NCI-H1092 (cell line): ENCODE measurements at places on chromosomes 2 and 18.

GRCh38 chr2:164065038-164065437 lies 329.2 kb upstream of the FIGN start:
- DNase-seq = no peak

- DNase-seq = no peak
Observed at GRCh38 chr18:62812242-62812641, 96.9 kb downstream of the PHLPP1 start.

GRCh38 chr2:232891621-232892071 lies 21.6 kb downstream of the SNORC start:
- no peak for DNase-seq

DNA sequence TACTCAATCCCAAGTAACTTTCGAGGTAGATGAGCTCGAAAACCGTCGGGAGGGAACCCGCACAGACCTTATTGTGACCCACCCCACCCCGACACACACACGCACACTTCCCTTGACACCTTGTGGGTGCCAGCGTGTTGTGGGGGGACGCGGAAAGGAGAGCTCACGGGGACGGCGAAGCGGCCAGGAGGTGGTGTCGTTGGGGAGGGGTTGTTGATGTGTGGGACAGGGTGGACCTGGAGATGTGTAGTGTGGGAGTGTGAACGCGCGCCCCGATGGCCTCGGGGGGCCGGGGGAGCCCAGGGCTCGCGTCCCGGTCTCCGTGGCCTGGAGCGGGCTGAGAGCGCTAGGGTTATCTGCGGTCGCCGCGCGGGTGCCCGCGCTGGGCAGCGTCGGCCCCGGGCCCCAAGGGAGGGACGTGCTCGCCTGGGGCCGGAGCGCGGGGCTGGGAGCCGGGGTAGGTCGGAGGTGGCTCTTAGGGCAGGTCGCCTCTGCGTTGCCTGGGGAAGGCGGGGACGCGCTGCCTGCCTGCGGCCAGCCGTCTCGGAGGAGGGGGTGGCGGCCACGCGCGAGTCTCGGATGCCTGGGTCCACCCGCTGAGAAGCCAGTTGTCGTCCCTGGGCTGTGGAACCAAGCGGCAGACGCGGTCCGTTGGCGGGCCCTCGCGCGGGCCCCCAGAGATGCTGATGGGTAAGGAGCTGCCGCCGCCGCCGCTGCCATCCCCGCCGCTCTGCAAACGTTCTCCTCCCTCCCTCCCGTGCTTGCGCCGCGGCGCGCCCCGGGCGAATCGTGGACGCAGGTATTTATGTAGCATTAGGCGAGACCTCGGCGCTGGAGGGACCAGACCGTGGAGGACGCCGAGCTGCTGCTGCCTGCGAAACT lies 1.6 kb downstream of the KLHL29 start:
- no peak for DNase-seq

DNA sequence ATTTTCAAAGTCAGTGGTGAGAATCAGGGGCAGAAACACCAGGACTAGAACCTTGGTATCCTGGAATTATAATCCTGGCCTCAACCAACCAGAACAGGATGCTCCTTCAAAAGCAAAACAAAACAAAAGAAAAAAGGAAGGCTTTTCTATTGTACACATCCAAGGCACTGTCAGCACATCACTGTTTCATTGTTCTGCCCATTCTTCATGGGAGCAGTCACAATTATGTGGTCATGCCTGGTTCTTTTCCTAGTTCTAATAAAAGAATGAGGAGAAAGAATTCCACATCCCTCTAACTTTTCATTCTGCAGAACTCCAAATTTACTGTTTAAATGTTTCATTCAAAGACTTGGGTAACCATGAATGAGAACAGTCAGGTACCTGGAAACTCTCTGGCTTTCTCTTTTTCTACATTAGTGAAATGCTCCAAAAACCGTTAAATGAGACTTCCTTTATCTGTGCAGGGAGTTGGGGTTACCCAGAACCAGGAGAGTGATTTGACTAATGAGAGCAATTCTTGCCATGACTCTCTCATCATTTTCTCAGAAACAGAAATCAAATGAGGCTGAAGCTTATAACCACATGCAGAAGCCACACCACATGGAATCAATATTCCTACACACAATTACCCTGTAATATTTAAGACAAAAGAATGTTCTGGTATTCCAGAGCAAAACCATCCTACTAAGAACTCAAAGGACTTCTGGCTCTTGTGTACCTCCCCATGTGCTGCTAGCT lies 110.9 kb upstream of the CCDC150 start:
- no peak for DNase-seq

DNA sequence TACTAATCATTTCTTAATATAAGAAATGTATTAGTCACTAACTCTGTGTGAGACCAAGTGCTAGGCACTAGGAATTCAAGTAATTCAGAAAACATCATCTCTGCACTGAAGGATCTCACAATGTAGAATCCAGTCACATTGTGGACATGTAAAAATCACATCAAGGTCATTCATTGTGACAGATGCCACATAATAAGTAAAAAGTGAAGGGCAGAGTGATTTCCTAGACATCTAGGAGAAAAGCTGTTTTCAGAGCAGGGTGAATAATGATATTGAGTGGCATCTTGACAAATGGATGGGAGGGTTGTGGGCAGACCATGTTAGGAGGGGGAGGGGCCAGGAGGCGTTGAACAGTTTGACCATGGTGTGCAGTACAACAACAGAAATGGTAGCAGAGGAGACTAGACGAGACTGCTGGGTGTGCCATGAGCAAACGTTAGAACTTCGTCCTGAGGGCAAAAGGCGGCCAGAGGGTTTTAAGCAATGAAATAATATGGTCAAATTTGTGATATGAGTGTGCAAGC lies 93.8 kb downstream of the DTNA start:
- no peak for DNase-seq

GRCh38 chr2:203030991-203031390 lies 16.3 kb downstream of the NBEAL1 start:
- no peak for DNase-seq

DNA sequence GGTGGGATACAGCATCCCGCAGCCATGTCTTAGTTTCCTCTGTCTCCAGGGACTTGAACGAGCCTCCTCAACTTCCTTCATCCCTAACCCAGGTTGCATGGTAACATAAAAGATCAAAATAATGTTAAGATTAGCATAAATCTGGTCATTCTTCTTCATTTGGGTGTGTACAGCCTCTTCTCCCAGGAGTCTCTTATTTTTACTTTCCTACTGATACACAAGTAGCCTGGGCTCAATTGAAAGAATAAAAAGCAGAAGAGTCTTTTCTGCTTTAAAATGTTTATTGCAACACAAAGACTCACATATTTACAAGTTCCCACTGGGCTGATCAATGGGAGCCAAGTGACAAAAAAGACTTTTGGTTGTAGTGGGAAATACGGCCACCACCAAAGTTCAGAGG lies 137.9 kb upstream of the PID1 start:
- DNase-seq = no peak

DNA sequence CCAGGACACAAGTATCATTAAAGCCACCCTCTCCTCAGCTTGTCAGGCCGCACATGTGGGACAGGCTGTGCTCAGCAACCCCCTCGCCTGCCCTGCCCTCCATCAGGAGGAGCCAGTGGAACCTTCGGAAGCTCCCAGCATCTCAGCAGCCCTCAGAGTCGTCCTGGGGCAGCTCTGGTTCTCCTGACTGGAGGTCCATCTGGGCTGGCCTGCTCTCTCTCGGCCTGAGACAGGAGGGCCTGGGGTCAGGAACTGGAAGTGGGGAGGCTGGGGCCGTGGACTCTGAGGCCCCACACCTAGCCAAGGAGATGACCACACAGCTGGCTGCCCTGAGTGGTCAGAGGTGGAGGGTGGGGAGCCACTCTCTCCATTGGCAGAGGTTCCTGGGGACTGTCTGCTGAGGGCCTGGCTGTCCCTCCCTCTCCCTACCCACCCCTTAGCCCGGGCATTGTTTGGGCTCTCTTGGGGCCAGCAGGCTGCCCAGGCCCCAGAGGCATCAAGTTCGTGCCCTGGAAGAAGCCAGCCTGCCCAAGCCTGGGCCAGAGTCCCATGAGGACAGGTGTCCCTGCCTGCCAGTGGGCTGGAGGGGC lies 23.1 kb downstream of the ODC1 start:
- no peak for DNase-seq

DNA sequence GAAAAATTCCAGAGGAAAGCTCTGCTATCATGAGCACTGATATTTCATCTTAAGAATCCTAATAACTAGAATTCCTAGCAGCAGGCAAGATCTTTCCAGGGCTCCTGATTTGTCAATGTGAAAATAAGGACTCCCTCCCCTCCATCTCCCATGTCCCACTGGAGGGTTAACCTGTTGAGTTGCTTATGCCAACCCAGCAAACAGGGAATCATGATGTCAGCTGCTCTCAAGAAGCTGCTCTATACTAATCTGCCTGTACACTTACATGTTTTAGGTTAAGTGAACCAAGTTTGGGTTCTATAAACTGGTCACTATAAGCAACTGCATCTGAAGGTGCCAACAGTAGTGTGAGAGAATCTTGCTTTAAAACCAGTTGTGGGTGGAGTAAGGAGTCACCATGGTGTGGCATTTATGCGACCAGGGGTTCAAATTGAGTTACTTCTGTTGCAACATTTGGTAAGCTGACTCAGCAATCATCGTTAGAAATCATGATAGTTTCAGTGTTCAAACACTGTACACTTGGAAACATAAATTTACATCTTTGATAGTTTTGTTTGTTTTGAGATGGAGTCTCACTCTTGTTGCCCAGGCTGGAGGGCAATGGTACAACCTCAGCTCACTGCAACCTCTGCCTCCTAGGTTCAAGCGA lies 53.4 kb downstream of the STK25 start:
- no peak for DNase-seq

- no peak for DNase-seq
Observed at GRCh38 chr2:227614246-227614645, 394 bp downstream of the SCYGR3 start.

DNA sequence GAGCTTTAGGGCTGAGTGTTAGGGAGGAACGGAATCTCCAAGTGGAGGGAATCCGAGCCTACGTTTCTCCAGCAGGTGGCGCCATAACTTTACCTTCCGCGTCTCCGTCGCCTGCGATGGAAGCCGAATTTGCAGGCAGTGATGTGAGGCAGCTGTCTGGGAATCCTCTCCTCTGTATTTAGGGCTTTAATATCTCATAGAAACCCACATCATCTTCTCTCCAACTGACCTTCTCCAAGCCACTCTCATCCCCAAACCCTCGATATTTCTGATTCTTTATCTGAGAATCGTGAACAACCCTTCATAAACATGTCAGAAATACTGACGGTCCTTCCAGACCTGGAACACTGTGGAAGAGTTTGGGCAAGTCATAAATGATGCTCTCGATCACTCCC lies 27.5 kb downstream of the SIX2 start:
- peak; percentile 57 for DNase-seq

DNA sequence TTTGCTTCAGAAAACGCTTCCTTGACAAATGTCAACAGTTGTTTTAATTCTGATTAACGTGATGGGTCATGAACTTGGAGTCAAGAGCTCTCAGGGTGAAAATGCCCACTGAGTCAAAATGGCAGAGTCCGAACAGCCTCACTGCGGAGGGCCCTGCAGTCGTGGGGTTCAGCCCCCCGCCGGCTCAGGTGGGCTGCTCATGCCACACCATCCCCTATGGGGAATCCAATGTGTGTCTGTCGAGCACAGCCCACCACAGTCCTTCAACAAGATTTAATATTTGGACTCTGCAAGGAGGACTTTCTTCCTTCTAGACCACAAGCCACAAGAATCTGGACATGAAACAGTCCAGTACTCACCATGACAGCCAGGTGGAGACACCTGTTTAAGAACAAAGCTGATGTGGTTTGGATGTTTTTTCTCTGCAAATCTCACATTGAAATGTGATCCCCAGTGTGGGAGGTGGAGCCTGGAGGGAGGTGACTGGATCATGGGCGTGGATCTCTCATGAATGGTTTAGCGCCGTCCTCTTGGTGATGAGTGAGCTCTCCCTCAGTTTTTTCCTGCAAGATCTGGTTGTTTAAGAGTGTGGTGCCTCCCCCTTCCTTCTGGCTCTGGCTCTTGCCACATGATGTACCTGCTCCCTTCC lies 201.0 kb downstream of the NDUFA10 start:
- peak; percentile 30 for DNase-seq

- DNase-seq = no peak
Observed at GRCh38 chr2:45115181-45115580, 105.9 kb upstream of the SIX2 start.

DNA sequence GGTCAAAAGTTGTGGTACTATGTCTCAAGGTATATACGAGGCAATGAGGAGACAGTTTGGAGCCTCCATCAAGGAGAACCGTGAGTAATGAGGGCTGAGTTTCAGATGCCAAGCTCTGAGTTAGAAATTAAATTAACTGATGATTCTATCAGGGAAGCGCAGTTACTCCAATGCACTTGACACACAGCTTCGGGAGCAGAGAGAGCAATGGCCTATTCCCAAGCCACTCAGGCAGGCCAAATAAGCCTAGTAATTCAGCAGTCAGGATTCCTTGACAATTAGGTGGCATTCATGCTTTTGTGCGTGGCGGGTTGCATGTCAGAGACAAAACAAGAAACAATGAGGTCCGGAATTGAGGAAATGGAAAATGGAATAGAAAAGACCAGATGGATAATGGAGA lies 123.2 kb downstream of the MMADHC start:
- no peak for DNase-seq

- DNase-seq = no peak
Observed at GRCh38 chr2:130743278-130743677, 12.1 kb upstream of the AMER3 start.

DNA sequence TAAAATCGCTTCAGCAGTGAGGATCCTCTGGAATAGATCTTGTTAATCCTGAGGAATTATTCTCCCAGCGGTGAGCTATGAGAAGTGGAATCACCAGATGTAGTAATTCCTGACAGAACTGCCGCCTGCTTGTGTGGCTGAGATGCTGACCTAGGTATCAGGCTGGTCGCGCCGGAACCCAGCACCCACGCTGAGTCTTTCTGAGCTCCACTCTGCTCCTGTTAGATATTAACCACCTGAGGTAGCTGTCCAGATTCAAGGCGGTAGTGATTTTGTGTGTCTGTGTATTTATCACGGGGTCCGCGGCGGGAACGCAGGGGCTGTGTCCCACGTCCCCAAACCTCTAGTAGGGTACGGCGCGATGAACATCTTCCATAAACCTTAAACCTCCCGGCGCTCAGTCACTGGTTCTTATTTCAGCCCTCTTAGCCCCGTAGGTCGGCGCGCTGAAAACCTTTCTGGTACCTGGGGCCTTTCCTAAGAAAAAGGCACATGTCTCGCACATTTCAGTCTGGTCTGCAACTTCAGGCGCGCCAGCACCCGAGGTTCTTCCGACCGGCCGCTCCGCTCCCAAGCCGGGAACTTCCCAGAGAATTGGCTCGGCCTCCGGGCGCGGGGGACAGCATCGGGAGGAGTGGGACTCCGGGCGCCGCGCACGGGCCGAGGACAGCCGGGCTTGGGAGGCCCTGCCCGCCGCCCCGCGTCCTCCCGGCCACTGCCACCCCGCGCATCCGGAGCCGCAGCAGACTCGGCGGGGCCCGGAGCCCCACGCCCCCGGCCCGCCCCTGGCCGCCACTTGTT lies 542 bp upstream of the CNNM3 start:
- no peak for DNase-seq
